Stimulated activated CD4-positive, alpha-beta T cell treated with anti-CD3 and anti-CD28 coated beads, Interleukin-15, amount 100 ng/mL, for 24 hours (primary cell): ENCODE measurements at places on chromosomes 4 and X.

DNA sequence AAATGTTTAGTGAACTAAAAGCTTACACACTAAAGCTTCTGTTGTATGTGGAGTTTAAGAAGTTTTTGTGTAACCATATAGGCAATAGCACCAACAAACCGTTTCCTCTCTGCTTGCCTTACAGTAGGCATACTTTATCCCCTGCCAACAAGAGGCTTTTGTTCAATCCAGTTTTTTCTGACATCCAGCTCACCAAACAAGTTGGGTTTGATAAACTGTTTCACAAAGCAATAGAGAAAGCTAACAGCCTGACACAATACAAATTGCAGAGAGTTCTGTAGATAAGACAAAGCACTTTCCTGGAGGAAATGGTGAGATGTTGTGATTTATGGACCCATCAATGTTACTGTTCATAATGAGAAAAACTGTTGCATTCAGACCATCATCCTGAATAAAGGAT lies 53.8 kb downstream of the PACRGL start:
- DNase-seq, result no peak

- no peak for DNase-seq
These were observed 22.2 kb upstream of the CAMK2D start for GRCh38 chr4:113783701-113784100.

DNA sequence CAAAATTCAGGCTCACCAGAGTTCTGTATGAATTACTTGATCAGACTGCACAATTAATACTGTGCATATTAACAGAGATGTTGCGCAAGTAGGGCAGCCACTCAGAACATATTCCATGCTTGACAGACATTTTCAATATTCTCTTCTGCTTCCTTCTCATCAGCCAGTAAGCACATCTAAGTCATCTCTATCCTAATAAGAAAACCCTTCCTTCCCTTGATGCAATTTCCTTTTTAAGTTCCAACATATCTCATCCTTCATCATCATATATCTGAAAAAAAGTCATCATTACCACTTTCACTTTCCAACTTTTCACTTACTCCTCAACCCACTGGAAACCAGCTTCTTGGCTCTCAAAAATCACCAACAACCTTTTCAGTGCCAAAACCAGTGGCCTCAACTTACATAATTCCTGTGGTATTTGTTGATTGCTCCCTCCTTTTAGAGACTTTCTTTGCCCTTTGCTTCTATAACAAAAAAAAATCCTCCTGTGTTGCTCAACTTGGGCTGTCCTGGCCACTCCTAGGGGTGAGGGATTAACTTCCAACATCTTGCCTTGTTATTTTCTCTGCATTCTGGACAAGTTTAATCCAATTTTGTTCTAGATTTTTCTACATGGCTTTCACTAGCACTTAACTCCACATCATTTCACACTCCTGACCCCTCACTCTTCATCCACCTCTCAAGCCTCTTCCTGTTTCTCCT lies 14.1 kb downstream of the MBNL3 start:
- DNase-seq, result no peak

DNA sequence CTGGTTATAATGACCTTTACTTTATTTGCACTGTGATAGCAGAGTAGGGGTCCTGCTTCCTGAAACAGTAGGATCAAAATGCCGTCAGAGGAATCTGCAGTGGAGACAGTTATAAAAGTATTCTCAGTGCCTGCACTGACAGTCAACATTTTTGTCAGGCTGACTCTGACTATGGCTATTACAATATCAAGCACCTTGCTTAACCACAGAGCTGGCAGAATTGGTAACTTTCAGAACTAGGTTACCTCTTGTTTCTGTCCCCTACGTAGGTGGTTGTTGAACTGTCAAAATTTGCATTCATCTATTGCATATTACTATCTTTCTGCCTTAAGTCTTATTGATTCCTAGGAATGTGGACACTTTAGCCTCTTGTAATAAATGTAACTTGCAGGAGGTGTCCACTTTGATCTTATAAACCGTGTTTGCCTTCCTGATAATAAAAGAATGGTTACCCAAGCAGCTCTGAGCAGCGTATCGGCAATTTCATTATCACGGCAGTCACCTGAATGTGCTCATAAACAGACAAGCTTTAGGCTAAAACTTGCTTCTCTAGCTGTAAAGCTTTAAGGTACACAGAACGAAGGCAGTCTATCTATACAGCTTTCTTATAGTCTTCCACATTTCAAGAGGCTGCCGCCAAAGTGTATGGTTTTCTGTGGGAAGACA lies 353.0 kb upstream of the GALNT7 start:
- DNase-seq, result no peak

DNA sequence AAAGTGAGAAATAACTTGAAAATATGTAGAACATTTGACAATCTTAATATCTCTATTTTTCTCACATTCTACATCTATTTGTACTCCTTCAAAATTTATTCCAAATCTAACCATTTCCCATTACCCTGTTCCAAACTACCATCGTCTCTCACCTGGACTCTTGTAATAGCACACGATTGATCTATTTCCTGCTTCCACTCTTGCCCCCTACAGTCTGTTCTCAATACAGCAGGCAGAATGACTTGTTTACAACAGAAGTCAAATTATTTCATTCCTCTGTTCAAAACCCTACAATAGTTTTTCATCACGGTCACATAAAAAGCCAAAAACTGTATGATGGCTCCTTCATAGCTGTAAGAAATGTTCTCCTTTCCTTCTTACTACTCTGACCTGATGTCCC lies 21.1 kb upstream of the LUZP4 start:
- no peak for DNase-seq

GRCh38 chrX:115949900-115950822 lies 220.4 kb upstream of the AGTR2 start:
- DNase-seq, result no peak

DNA sequence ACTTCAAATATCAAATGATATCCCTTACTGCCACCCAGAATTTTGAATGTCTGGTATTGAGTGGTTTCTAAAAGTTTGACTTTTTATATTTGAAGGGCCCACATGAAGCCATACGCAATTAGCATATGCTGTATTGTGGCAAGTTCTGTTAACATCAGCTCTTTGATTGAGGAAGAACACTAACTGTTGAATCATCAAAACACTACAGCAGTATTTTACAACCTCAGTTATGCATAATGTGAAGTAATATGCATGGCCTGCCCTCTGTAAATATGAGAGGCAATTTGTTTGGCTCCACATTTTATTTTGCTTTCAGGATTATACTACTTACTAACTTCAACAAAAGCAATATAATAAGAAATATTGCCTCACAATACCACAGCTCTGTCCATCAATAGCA lies 62.2 kb upstream of the DMD start:
- no peak for DNase-seq

DNA sequence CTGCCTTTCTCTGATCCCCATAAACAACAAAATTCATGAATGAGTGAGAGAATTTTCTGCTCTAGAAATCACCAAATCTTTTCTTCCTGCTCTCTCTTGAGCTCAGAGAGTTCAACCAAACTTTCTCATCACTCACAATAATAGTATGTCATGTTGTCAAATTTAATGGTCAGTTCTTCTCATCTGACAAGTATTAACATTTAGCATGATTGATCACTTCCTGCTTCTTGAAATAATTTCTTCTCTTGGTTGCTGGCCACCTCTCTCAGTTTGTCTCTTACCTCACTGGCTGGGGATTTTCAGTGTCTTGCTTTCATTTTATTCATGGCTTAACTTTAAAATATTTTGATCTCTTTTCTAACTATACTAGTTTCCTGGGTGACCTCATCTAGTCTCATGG lies 25.5 kb upstream of the FGF5 start:
- no peak for DNase-seq

DNA sequence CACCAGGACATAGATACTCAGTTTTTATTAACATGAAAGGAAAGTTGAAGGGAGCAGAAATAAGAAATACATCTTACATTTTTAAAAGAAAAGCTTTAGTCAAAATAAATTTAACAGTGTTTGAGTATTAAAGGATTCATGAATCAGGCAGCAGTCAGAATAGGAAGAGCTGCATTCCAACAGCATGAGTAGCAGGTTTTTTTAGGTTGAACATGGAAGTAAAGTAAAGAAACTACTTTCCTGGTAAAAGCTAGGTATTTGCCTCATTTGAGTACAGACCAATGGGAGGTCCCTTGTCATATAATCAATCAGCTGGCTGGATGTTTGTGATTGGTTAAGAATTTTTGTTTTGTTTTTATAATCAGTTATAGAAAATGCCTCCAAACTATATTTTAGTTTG lies 645.9 kb upstream of the INTU start:
- DNase-seq, result no peak

GRCh38 chr4:155675709-155676429 lies 9.2 kb downstream of the GUCY1A1 start:
- no peak for DNase-seq

DNA sequence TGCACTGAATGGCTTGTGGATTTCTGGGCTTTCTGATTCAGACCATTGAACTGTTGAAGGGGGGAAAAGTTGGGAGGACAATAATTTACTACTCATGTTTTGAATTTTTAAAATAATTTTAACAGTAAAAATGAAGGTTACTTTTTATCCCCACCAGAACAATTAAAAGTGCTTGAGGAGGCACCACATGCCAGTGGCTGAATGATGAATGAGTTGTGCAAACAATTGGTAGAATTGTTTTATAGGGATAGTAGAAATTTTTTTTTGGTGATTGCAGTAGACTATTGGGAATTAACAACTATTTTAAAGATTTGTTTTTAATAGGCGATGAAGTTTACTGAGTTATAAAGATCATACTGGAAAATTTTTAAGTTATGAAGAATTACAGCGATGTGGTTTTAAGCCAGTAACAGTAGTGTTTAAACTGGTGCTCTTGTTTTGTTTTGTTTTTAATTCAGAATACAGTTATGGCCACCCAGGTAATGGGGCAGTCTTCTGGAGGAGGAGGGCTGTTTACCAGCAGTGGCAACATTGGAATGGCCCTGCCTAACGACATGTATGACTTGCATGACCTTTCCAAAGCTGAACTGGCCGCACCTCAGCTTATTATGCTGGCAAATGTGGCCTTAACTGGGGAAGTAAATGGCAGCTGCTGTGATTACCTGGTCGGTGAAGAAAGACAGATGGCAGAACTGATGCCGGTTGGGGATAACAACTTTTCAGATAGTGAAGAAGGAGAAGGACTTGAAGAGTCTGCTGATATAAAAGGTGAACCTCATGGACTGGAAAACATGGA lies 2.7 kb downstream of the REST start:
- DNase-seq, result peak; percentile 11

GRCh38 chr4:71406459-71406963 lies 67.7 kb downstream of the SLC4A4 start:
- DNase-seq, result no peak

- no peak for DNase-seq
These were observed 1698.3 kb downstream of the STIM2 start for GRCh38 chr4:28558895-28559294.

DNA sequence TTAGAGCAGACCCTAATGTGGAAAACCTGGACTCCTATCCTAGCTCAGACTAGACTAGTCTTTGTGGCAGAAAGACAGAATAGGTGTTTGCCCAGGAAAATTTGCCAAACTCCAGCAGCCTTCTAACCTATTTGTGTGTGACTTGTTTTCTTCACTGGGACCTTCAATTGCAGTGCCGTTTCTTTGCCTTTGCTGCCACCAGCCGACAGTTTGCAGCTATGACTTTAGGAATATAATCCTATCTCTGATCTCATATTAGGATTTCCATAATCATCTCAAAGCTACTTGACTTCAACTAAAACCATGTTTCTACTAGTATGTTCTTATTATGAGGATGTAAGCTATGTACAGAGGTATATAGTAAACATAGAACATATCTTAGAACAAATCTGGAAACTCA lies 60.2 kb upstream of the PGAM4 start:
- DNase-seq, result peak; percentile 3

DNA sequence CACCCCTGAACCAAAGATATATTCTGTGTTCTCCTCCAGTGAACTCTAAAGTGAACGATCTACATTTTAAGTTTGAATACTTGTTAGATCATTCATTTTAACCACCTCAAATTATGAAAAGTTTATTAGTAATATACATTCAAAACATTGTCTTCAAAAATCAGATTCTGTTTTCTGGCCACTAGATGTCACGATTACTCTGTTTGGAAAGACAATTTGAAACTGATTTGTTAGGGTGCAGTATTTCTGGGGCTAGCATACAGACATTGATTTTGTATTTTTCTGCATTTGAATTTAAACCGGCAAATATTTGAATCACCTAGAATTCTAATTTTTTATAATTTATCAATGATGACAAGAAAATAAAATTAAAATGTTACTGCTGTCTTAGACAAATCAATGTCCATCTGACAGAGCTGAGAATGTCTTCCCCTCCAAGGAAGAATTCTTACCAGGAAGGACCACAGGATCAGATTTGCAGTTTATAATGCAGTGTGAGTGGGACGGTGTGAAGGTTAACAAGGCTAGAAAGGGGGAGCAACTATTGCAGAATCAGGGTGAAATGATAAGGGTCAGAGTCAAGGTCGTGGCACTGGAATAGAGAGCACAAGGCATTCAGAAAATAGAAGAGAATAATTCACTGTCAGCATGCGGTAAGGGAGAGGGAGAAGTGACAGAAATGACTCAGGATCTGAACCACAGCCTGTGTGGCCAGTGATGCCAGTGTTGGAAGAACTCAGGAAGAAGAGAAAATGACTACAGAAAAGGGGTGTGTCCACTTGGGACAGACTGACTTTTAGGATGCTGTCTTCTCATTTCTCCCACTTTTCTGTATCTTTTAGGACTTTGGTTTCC lies 91.6 kb downstream of the ANXA10 start:
- no peak for DNase-seq

GRCh38 chrX:31604629-31605221 lies 532.9 kb upstream of the FTHL17 start:
- no peak for DNase-seq

- DNase-seq, result no peak
These were observed 374.1 kb upstream of the RASGEF1B start for GRCh38 chr4:81845761-81846160.

DNA sequence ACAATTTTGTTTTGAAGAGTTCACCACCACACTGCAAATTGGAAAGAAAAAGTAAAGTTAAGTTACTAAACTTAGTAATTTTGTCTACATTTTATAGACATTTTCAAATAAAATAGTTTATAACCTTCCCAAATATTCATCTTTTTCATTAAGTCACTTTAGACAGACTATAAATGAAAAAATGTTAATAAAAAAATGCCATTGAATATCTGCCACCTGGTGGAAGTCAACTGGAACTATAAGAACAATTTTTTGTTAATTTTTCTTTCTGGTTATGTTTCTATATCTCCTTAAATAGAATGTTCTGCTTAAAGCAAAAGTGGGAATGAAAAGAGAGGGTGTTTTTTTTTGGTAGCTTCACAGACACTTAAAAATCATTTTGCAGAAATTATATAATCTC lies 534.4 kb upstream of the PCDH10 start:
- DNase-seq, result no peak

GRCh38 chr4:150308824-150309472 lies 230.7 kb downstream of the DCLK2 start:
- DNase-seq, result no peak
